ENCODE measurements at places on chromosomes 4 and X.

- no peak for DNase-seq
These were observed 25.8 kb upstream of the DYNLT3 start for GRCh38 chrX:37873220-37873619.

DNA sequence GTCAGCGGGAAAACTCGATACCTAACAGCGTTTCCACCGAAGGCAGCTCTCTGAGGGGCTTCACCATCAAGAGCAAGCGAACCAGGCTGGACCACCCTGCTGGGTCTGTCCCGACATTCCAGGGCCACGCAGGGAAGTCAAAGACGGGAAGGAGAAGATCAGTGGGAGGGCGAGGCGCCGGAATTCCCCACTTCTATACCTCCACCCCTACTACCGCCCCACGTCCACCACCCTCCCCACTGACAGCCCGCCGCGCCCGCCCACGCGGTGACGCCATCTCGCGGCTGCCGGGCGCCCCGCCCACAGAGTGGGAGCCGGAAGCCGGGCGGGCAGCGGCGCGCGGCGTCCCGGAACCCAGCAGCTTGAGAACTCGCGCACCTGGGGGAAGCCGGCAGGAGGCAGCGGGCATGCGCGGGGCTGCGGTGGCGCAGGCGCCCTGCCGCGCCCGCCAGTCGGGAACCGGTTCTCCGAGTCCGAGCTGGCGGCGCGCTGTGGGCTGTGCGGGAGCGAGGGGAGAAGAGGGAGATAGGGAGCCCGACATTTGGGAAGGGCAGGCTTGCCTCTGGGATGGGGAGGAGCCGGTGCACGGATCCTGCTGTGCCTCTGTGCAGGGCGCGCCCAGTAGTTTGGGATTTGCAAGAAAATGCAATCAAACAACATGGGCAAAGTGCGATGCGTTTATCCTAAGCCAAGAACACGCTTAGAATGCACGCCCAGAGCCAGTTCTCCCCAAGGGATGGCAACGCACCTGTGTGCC lies 3.2 kb upstream of the STIM2 start:
- peak; percentile 88 for DNase-seq

- no peak for DNase-seq
These were observed 295.4 kb downstream of the RAPGEF2 start for GRCh38 chr4:159398236-159398638.

GRCh38 chrX:138191998-138192397 lies 519.5 kb downstream of the FGF13 start:
- peak; percentile 3 for DNase-seq

DNA sequence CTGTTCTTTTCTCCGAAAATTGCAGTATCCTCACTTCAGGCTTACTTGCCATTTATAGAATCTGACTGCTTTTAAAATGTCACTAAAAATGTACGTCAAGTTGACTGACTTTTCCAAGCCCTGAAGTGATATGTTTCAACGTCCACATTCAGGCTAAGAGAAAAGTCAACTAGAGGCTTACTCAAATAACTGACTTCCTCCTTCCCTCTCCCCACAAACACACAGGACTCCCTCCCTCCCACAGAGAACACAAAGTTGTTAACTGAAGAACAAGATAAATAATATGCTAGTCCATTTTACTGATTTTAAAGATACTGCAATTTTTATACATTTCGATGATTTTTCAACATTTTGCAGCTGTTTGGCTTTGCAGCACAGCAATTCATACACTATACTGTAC lies 13.8 kb upstream of the CDKL2 start:
- no peak for DNase-seq

- DNase-seq: no peak
These were observed 49.4 kb downstream of the ANXA3 start for GRCh38 chr4:78601013-78601412.

GRCh38 chr4:112946127-112946526 lies 103.3 kb upstream of the ANK2 start:
- DNase-seq: no peak

GRCh38 chr4:73673286-73673685 lies 53.0 kb upstream of the RASSF6 start:
- no peak for DNase-seq

GRCh38 chr4:138609943-138610350 lies 367.8 kb upstream of the SLC7A11 start:
- peak; percentile 3 for DNase-seq

- DNase-seq: no peak
These were observed 21.2 kb upstream of the MID2 start for GRCh38 chrX:107804427-107804826.

- DNase-seq: no peak
These were observed 106.5 kb downstream of the NHSL2 start for GRCh38 chrX:72016881-72017783.

- no peak for DNase-seq
These were observed 90.8 kb downstream of the SHISA3 start for GRCh38 chr4:42488114-42488513.

- DNase-seq: peak; percentile 68
These were observed 28.5 kb upstream of the SLC25A6 start for GRCh38 chrX:1420371-1420770.

- peak; percentile 89 for DNase-seq
These were observed at the start of gene ING2 for GRCh38 chr4:183504930-183505610. Gene ING2 (plus strand): TSS chr4:183505058. CDS start chr4:183505196, 138 bp downstream.

DNA sequence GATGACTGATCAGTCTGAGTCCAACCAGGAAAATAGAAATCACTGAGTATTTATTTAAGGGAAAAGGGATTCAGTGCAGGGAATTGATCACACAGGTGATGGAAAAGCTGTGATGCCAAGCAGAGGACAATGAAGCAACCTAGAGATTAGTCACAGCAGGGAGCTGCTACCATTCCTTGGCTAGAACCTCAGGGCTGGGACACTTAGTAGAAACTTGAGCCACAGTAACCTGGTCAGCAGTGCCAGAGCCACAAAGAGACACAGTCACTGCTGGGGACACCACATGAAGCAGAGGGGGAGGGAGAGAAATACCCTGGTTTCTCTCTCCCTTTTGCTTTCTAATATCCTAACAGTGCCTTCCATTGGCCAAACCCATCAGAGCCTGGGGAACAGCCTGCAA lies 38.7 kb downstream of the RTL9 start:
- no peak for DNase-seq

DNA sequence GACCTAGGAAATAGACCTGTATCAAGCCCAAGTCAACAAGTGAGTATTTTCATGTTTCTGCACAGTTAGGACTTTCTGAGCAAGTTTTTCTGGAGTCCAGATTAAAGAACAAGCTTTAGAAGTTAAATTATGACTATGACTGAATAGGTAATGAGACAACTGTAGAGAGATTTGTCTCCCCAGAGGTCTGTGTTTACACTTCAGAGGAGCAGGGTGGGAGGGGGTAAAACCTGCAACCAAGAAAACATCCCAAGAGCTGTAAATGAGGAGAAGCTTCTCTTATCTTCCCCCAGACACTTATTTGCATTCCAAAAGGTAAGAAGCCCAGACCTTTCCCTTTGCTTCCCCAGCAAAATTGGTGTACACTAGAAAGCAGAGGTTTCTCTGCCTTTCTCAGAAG lies 22.1 kb upstream of the CEP135 start:
- DNase-seq: no peak

DNA sequence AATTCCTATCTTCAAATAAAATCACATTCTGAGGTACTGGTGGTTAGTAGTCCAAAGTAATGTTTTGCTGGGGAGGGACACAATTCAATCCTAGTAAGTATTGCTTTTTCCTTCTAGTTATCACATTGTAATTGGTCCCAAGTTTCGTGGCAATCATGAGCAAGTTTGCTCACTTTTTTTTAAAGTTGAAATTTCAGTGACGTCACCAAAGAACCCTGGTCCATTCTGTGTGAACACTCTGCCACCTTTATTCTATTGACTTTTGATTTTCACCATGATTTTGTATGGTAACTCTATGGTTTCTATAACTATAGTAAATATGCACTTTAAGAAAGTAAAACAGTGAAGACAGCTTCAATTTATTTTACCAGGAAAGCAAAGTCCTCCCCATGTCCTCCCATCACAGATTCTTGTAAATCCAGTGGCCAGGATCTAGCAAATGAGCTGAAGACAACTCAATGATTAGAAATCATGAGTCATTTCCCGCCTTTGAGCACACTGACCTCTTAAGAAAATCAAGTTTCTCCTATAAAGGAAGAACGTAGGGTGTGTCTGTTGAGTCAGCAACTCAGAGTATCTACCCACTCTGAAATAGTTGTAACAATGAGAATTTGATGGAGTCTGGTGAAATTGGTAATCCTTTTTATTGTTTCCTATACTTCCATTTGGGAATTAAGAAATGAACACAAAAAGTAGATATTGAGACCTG lies 1306.6 kb upstream of the PABPC4L start:
- no peak for DNase-seq

- no peak for DNase-seq
These were observed 764.7 kb upstream of the FRG1 start for GRCh38 chr4:189176002-189176401.

DNA sequence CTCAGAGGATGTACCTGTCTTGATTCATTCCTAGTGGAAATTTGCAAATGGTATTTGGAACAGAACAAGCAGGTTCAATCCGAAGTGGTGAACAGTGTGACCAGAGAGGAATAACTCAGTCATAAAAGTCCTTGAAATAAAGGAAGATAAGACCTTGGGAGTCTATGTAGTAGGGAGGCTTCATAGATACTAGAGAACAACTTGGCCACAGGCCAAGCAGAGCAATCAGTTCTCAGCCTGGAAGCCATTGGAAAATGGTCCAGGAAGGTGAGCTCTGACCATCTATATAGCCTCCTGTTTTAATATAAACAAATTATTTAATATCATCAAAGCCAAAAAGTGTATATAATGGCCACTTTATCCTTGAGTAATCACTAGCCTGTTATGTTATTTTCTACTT lies 11.3 kb downstream of the TXK start:
- no peak for DNase-seq

GRCh38 chrX:113699939-113700338 lies 859.3 kb upstream of the AMOT start:
- no peak for DNase-seq

DNA sequence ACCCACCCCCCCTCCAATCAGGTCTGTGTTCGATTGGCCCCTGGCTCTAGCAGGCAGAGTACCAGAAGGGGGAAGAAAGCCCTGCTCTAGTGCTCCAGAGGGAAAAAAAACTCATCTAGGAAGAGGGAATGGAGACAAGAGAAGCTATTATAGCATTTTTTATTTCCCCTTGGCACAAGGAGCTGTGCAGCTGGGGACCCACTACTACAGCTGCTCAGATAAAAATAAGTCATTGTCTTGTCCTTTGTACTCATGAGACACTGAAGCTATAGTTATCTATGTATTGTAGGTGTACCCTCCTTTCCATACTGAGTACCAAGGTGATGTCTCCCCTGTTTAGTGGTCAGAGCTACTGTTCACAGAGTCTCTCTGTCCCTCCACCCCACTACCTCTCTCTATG lies 14.3 kb downstream of the CCDC160 start:
- no peak for DNase-seq

- DNase-seq: no peak
These were observed 40.7 kb downstream of the KLHL8 start for GRCh38 chr4:87179751-87180150.

DNA sequence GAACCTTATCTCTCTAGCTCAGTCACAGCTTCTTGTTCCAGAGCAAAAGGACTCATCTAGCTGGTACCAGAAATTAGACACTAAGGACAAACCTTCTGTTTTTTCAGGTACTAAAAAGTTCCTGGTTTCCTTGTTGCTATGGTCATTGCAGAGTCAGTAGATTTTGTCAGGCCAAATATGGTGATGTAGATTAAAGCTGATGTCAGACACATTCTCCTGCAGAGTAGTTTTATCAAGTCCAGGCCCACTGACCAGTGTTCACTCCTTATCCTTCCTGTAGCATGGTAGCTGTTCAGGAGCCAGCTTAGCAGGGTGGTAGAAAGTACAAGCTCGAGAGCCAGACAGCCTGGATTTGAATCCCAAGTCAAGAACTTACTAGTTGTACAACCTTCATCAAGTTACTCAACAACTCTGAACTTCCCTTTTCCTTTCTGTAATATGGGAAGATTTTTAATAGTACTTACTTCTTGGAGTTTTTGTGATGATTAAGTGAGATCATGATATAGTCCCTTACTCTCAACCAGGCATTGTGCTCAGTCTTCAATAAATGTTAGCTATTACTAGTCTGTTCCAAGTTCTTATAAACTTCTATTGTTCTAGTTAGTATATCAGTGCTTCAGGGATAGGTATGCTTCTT lies 17.9 kb downstream of the OCRL start:
- DNase-seq: no peak

DNA sequence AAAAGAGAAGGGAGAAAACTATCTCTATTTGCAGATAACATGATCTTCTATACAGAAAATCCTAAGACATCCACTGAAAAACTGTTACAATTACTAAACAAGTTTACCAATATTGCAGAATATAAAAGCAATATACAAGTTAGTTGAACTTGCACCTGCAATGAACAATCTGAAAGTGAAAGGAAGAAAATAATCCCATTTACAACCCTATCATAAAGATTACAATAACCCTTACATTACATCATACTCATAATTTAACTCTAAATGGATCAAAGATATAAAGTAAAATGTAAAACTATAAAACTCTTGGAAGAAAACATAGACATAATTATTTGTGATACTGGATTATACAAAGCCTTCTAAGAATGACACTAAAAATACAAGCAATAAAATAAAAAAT lies 77.2 kb downstream of the GSTCD start:
- DNase-seq: no peak

- DNase-seq: no peak
These were observed 93.1 kb downstream of the PDLIM5 start for GRCh38 chr4:94544811-94545210.

- DNase-seq: no peak
These were observed 77.9 kb downstream of the LRRC66 start for GRCh38 chr4:51942108-51942832.

- no peak for DNase-seq
These were observed 300.4 kb upstream of the CPEB2 start for GRCh38 chr4:14701896-14702295.

GRCh38 chr4:82780752-82781231 lies 17.8 kb downstream of the SCD5 start:
- DNase-seq: peak; percentile 42

DNA sequence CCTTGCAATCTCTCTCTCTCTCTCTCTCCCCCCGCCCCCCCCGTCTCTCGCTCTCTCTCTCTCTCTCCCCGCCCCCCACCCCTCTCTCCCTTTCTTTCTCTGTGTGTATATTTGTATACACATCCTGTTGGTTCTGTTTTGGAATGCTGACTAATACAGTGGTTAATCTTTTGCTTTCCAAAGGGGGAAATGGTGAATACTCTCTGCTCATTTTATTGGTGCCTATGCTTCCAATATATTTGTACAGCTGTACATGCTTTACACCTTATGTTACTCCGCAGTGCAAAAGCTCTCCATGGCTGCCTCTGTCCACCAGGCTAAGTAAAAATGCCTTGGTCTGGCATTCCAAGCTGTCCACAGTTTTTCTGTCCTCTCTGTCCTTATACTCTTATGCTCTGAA lies 158.8 kb downstream of the RBMX2 start:
- no peak for DNase-seq

DNA sequence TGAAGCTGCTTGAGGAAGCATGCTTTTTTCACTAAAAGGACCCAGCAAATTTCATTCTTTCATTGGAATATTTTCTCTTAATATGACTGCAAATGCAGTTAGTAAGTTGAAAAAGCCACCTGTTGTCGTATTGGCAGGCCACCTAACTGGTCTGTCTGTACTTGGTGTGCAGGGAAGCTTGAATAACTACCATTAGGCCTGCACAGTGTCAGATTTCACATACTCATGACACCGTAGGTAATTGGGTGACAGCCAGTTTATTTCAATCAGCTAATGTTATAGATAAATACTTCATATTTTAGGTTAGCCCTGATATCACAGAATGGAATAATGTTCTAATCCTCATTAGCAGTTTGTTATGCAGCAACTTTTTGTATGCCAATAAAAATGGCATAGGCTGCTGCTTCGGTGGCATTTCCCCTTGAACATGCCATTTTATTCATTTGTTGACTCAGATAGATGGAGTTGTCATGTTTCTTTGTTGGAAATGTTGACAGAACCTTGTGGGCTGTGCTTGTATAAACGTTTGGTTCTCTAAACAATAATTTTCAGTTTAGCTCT lies 173.7 kb downstream of the RPA4 start:
- no peak for DNase-seq

All from hematopoietic multipotent progenitor cell treated with erythropoietin and hydrocortisone succinate and interleukin-3 and kit ligand, for 8 days (in vitro differentiated cells).